ENCODE measurements at places on chromosomes 6 and 20. TPM values are rescaled to one million over a fixed set of nuclear protein-coding genes. Genes with fewer than 3 reads are reported as not detected.

DNA sequence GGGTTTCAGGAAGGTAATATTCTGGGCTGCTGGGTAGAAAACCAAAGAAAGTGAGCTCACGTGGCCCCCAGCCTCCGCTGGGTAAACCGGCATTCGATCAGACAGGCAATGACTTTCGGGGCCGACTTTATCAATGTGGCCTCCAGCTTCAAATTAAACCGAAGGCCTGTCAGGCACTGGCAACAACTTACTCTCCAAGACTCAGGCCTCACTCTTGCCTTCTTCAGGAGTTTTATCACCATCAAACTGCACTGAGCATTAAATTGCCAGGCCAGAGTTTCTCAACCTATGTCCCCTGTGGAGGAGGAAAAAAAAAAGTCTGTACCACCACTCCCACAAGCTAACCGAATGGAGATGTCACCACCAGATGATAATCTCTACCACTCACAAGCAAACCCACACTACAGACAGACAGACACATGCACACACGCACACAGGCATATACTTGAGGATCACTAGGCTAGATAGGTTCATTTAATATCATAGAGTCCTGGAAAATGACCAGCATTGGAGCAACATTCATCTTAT lies 1.1 kb upstream of the MBOAT1 start:
- no peak for DNase-seq

DNA sequence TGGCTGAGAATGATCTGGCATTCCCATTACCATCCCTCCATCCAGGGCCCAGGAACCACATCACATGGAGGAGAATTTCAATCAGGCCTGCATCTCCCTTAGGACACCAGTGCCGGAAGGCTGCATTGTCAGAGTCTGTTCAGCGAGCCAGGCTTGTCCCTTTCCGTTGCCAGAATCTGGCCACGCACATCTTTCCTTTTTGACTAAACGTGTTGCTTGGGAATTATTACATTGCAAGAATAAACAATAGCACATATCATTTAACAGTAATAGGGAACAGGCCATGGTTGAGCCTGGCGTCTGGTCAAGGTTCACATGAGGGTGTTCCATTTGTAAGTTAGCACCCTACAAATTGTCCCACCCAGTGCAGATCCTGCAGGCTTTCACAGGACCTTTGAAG lies 42.8 kb downstream of the SOBP start:
- no peak for DNase-seq

DNA sequence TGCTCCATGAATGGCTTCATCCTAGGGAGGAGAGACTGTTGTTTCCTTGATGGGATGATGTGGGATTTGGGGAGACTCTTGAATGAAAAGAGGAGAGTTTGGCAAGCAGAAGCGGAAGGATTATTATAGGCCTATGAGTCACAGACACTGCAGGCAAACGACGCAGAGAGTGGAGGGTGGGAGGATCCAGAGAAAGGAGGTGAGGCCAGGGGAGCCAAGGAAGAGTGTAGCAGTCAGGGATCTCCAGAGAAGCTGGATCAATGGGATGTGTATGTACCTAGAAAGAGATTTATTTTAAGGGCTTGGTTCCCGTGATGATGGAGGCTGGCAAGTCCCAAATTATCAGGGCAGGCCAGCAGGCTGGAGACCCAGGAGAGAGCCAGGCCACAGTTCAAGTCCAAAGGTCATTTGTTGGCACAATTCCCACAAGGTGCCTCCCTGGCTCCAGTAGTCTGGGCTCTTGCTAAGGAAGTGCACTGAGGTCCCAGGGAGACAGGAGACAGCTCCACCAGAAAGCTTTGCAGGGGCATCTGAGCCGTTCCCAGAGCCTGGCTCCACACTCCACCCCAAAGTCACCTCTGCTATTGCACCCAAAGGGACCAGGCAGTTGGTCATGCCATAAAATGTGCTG lies 76.0 kb downstream of the ADTRP start:
- DNase-seq = peak; percentile 69

DNA sequence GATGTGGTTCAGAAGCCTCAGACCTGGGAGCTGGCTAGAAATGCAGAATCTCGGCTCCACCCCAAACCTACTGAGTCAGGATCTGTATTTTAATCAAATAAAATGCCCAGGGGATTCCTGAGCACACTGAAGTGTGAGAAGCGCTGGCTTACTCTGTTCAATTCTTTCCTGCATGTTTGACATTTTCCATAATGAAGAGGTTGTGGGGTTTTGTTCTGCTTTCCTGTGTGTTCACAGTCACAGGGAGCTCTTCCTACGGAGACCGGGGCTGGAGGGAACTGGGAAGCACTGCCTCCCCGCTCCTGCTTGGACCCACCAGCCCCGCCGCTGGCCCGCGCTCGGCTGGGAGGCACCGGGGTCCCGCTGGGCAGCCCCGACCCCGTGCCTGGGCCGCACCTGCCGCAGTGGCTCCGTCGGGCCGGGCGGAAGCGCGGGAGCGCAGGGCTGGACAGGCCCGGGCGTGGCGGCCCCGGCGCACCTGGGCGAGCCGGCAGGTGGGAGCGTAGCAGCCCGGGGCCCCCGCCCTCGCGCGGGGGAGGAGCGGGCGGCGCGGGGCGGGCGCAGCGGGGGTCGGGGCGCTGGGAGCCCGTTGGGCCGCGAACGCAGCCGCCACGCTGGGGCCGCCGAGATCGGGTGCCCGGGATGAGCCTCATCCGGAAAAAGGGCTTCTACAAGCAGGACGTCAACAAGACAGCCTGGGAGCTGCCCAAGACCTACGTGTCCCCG lies at the start of gene MAPK13:
TSS of gene MAPK13 (plus strand) at position 573 of the 726 bp plus-strand sequence. CDS start at position 643, 70 bp downstream.
- peak; percentile 54 for DNase-seq

DNA sequence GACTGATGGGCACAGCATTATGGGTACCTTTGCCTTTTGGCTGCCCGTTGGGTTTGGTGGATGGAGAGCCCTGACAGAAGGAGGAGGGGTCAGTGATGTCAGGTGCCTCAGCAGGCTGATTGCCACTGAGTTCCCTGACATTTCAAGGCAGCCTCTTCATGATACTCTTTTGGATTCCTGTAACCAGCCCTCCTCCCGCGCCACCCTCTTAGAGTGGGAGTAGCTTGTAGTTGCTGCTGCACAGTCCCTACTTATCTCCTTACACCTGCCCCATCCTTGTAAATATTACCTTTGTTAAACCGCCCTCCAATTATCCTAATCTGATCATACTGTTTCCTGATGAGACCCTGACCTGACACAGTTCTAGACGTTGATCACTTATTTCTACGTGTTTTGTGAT lies 140.0 kb downstream of the CFAP61 start:
- DNase-seq = no peak

ZBTB12 gene
- 3.8 TPM for total RNA-seq

Measured in fibroblast of the aortic adventitia (primary cell).